Esophagus squamous epithelium (tissue), 5 donors: ENCODE measurements at places on chromosomes 12 and 14.

- DNase-seq: no peak
Observed at GRCh38 chr14:61544448-61545330, 150.6 kb upstream of the HIF1A start.

- no peak for DNase-seq
Observed at GRCh38 chr12:6782850-6783566, 6.3 kb upstream of the CD4 start.

DNA sequence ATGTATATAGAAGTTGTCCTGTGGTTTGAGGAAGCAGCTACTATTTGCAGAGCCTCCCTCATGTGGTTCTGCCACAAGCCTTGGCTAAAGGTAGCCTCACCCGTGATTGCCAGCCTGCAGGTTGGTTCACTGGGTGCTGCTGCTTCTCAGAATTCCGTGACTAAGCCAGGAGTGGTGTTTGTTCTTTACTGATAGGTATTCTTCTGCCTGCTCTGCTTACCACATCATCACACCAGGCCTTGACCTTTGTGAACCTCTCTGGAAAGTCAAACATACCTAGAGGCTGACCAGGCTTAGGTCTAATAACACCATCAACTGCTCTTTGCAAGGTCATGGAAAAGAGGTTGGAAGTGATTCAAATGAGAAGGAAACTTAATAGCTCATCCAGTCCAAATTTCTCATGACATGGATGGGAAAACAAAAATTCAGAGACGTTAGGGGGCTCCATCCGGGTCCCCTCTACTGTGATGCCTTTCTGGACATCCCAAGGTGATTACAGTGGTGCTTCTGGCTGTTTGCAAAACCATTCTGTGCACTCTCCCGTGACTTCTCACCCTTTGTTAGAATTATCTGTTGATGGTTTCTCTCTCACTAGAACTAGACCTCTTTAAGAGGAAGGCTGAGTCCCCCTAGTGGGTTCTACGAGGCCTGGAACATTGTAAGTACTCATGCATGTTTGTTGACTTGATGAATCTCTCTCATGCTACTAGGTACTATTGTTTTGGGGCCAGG is 8.5 kb upstream of the SOCS2 start:
- no peak for DNase-seq

- DNase-seq: no peak
Observed at GRCh38 chr14:99707420-99707819, 23.3 kb downstream of the CYP46A1 start.

GRCh38 chr14:45867046-45867894 is 614.3 kb upstream of the MIS18BP1 start:
- DNase-seq: no peak

GRCh38 chr14:73777420-73777819 is 63.2 kb upstream of the PNMA1 start:
- DNase-seq: no peak

DNA sequence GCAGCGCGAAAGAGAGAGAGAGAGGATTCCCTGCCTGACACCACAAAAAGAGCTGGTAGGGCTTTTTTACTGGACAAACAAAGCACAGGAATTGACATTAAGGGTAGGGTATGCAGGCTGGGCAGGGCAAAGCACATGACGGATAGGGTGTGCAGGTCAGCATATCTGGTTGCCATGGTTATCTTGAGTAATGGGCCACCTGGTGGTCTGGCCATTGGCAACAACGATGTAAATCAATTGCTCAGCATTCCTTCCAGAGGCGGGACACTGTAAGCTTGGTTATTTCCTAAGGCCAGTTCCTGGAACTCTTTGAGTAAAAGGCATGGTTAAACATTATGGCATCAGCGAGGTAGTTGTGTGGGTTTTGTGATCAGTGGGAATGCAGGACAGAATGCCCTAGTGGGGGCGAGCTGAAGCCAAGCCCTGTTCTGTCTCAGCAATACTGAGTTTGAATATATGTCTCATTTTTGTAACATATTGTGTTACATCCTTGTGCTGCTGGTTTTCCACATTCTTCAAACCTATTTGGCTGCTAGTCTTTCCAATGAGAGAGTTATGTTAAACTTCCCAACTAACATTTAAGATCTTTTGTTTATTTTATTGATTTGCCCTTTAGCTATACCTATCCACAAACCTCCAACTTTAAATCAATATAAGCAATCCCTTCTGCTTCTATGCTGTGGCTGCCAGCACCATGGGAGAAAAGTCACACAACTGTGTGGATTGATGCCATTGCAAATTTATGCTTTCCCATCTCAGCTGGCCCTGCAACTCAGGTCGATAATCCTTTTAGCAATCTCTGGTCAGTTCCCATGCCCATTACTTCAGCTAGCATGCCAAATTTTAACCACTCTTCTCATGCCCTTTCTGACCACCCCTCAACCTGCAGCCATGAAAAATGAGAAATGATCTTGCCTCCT is 396.7 kb upstream of the PDE3A start:
- DNase-seq: no peak

DNA sequence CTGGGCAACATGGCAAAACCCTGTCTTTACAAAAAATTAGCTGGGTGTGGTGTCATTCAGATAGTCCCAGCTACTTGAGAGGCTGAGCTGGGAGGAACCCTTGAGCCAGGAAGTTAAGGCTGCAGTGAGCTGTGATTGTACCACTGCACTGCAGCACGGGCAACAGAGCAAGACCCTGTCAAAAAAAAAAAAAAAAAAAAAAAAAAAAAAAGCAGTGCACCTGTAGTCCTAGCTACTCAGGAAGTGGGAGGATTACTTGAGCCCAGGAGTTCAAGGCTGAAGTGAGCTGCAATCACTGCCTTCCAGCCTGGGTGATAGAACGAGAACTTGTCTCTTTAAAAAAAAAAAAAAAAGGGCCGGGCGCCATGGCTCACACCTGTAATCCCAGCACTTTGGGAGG is 5.6 kb downstream of the REM2 start:
- no peak for DNase-seq

GRCh38 chr12:120388691-120389481 is 19.9 kb upstream of the MSI1 start:
- DNase-seq: no peak

DNA sequence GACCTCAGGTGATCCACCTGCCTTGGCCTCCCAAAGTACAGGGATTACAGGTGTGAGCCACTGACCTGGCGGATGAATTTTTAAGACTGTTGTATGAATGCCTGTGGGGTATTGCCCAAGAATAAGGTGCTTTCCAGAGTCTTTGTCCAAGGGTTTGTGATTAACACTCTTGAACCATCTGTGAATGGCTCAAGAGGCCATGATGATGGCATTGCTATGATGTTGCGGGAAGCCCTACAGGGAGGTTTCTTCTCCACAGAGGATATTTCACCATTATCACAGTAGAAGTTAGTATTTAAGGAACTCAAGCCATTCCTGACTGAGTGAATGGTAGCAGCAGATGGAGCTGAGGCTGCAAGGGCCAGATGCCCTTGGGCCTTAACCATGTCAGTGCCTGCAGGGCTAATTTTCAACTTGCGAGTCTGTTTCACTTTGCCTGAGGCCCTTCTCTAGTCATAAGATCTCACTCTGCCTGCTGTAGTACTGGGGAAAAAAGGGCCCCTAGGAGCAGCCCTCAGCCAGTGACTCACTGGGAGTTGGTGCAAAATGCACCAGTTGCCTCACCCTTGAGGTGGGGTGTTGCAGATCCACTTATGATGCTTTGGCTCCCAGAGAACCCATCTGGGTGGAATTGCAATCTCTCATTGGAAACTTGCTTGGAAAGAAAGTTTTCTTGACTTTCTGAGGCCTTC is 108.6 kb upstream of the FLRT2 start:
- DNase-seq: no peak

DNA sequence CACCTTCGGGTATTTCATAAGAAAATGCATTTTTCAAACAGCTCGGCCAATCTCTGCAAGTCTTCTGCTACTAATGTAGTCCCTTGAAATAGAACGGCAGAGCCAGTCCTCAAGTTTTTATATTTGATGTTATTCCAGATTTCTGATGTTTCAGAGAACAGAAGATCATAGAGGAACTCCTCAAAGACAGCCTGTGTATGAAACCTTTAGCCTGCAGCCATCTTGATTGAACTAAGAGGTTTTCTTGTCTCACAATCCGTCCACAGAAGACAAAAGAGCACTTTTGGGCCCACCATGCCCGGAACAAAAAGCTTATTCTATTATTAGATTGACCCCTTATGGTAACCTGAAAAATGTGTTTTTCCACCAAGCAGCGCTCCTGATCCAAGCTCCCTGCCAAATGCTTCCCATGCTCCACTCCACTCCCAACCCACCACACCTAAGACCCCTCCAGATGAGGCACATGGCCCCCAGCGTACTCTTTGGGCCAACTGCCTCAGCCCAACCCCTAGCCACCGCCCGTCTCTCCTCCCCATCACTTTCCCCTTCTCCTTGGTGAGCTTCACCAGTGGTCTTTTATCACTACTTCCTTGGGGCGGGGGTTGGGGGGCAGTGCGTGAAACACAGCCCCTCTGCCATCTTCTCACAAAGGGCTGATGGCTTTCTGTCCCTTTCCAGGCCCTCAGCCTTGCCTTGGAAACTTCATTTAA is 175.8 kb downstream of the CALM1 start:
- no peak for DNase-seq

GRCh38 chr14:21475767-21476522 is 814 bp downstream of the RAB2B start:
- DNase-seq: no peak

- no peak for DNase-seq
Observed at GRCh38 chr14:68468437-68469207, 324.2 kb downstream of the ZFP36L1 start.

- no peak for DNase-seq
Observed at GRCh38 chr14:54642801-54643695, 76.1 kb downstream of the SAMD4A start.

GRCh38 chr12:124737772-124738635 is 125.7 kb downstream of the SCARB1 start:
- no peak for DNase-seq

DNA sequence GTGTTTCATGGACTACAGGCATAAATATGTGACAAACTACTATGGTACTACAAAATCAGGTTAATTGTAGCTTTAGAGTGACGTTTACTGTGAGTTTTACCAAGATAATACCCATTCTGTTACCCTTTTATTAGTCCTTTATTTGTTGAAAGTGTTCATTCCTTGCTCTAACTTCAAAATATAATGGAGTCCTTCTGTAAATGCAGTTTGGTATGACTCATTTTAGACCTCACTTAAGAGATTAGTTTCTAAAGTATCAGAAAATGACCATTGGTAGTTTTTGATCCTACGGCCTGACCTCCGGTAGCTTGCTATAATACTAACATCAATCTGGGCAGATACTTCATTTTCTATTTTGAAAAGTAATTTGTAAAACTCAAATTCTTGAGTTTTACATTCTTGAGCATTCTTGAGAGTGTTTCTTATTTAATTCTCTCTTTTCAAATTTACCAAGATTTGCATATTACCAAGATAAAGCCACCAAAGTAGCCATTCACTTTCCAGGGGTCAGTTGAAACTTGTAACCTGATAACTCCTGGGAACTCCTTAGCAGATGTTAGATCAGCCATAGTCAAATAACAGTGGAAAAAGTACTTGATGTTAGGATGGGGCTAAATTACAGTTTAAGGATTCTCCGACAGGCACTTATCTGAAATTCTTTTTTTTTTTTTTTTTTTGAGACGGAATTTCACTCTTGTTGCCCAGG is 4.2 kb downstream of the HSPA2 start:
- no peak for DNase-seq

DNA sequence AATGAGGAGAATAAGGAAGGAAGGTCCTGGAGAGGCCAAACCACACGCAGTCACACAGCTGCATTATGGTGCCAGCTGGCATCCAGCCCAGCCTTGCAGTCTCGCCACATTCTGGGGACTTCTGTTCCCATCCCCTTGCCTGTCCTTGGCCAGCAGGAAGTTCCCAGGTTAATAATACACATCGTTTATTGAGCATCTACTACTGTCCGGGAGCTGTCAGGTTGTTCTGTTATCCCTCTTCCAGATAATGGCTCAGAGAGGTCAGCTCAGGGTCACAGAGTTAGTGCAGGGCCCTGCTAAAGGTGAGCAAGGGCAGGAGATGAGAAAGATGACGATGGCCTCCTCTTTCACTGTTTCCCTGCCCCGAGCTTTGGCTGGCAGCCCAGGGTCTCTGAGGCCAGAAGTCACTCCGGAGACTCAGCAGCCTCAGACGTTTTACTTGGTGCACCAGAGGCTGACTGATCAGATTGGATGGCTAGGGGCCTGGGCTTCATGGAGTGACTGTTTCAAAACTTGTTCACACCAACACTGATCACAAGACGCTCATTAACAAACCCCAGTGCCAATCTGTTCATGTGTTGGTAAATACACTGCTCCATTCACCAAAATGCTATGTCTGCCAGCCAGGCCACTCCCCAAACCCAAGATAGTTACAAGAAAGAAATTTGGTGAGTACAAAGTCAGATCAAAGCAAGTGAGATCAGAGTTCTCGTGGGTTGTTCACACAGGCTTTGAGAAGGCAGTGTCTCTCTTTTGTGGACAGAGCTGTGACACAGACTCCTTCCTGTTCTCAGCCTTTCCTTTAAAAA is 79.2 kb downstream of the B4GALNT3 start:
- DNase-seq: no peak

- DNase-seq: no peak
Observed at GRCh38 chr14:68638141-68638999, 154.5 kb downstream of the ZFP36L1 start.

DNA sequence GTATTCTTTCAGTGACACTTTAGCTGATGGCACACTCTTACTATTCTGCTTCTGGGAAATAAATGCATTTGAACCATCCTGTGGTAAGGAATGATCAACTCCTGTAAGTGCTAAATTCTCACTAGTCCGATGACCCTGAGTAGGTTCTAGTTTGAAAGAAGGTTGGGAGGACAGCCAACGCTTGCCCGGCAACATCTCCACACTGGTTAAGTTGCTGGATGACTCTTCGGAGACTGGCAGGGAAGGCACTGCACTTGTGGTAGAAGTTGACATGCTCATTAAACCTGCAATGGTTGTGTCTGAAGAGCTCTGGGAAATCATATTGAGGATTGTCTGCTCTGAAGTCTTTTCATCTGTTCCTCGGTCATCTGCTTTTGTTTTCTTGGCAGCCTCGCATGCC is 12.0 kb upstream of the KANSL2 start:
- no peak for DNase-seq

DNA sequence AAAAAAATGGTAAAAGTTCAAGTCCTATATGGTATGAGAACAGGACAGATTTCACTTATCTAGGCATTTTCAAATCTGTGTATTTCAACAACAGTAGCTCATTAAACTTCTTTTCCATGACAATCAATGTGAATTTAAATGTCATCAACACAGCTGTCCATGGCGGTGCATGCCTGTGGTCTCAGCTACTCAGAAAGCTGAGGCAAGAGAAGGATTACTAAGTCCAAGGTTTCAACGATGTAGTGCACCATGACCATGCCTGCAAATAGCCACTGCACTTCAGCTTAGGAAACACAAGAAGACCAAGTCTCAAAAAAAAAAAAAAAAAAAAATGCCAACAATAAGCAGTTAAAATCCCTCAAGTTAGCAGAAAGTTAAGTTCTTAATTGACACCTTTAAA is 214.6 kb downstream of the C12orf50 start:
- DNase-seq: no peak

DNA sequence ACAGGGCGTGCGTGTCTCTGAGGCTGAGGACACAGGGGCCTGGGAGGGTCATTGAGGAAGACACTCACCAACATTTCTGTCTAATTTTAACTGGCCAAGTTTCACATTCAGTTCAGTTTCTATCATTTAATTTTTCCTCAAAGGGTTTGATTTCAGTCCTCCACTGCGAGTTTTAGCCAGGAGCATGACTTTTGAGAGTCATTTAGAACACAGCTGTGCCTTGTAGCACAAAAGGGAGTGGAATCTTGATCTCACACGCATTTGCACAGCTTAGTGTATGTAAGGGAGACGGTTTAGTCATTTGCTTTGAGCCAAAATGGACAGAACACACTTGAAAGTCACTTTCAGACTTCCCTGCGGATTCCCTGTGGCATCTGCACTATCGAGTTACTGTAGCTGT is 1090.8 kb downstream of the BCL11B start:
- no peak for DNase-seq

GRCh38 chr14:35333264-35333730 is 41.1 kb downstream of the PSMA6 start:
- no peak for DNase-seq
